Fibroblast of skin of right biceps (primary cell): ENCODE measurements at places on chromosomes 12 and 14.

- DNase-seq = no peak
Observed at GRCh38 chr14:50477760-50478159, 54.6 kb downstream of the MAP4K5 start.

- peak; percentile 35 for DNase-seq
Observed at GRCh38 chr12:4037747-4038312, 164.6 kb upstream of the PARP11 start.

DNA sequence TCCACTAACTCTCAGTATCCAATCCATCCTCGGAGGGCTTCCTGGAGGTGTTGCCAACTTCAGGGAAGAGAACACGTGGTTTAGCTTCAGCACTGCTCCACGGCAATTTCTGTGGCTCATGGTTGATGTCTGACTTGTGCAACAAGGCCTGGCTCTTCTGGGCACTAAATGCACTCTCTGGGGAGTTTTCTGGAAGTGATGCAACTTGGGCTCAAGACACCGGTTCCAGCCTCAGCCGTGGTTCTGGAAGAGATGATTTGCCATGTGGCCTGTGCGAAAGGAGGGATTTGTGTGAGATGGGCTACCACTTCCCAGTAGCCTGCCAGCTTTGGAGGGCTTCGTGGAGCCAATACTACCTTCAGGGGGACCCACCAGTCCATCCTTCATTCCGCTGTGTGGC is 118.6 kb upstream of the RTL1 start:
- DNase-seq = no peak

DNA sequence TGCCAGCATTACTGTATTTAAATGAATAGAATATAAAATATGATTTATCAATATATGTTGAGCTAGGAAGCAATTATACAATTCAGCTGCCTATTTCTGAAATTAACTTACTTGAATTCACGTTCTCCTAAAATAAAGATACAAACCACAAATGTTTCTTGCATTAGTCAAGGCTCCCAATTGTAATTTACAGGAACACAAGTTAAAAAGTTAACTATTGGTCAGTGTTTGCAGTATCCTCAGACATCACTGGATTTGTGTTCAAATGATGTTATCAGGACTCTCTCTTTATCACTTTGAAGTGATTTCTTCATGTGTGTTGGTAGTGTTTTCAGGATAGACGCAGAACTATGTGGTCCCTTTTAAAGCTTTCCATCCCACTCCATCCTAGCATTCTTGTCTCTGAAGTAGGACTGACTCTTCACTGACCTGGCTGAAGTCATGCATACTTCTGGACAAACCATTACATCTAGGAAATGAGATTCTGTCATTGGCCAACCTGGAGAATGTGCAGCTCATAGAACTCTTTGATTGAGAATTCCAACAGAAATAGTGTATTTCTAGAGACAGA is 156.1 kb downstream of the KICS2 start:
- peak; percentile 47 for DNase-seq
